ENCODE measurements at places on chromosomes 7 and 10. TPM values are rescaled to one million over a fixed set of nuclear protein-coding genes. Genes with fewer than 3 reads are reported as not detected.
A peak's percentile ranks its signal among the peaks of the same experiment; 100 is the strongest.

The ATG9B gene
- 0.18 TPM for total RNA-seq

The TSPAN12 gene
- 0.53 TPM for total RNA-seq

The COA1 gene
- 55.9 TPM for total RNA-seq

The FZD8 gene
- total RNA-seq: 0.68 TPM

The FAM25C gene
- not detected for total RNA-seq

The SPDYE11 gene
- total RNA-seq: not detected

The EFCAB10 gene
- total RNA-seq: not detected

The ANKRD1 gene
- 15.1 TPM for total RNA-seq

The CYP26C1 gene
- 0.22 TPM for total RNA-seq

The TMED4 gene
- 93.2 TPM for total RNA-seq

DNA sequence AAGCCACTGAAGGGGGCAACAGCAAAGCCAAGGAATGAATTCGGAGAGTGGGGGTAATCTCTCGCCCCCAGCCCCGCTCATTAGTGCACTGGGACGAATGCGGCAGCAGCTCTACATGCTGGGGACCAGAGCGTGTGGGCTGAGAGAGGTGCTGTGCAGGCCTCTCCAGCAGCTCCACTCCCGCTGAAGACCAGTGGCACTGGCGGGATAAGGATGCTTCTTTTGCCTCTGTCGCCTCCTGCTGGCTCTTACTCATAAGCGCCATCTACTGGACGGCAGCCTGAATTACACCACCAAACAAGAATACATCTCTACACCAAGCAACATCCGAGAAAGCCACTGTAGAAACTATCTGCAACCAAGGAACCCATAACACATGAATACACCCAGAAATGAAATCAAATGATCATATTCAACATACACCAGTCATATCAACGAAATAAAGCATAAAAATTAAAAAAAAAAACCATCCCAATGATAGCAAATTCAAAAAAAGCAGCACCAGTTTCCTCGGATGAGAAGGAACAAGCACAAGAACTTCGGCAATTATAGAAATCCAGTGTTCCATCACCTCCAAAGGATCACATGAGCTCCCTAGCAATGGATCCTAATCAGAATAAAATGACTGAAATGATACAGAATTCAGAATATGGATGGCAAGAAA is 79.0 kb upstream of the TMEM168 start:
- DNase-seq: peak; percentile 10

DNA sequence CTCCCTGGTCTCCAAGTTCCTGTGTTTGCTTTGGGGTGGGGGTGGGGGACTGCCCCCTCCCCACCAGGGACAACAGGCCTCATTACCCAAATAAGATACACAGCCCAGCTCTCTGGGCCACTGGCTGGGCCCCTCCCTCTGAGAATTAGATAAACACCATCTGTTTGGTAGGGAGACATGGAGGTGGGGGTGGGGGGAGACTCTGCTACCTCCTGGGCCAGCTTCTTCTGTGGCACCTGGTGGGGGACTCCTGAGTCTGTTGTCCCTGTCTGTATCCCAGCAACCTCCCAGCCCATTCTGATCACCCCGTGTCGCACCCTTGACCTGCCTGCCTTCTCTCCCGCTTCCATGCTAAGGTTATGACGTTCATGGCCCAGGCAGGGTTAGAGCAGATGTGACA is 5.8 kb downstream of the MLXIPL start:
- DNase-seq: no peak

DNA sequence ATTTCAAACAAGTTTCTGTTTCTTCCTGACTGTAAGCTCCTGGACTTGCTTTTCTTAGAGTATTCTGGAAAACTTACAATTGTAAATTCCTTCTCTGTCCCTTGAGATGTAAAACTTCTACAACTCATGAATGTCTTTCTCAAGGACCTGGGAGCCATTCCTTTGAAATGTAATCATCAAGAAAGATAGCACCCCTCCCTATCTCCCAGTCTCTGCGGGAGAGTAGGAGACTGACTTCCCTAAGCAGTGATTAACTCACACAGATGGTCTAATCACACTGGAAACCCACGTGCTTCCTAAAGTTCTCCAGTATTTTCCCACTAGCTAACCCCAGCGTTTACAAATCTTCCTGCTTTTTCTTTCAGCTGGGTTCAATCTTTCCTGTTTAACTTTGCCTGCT is 549.4 kb downstream of the SORCS1 start:
- peak; percentile 32 for DNase-seq

- DNase-seq: no peak
Observed at GRCh38 chr10:71285180-71285545, 33.9 kb upstream of the SLC29A3 start.

- no peak for DNase-seq
Observed at GRCh38 chr7:91344911-91345310, 80.7 kb downstream of the FZD1 start.

GRCh38 chr7:140003913-140004382 is 58.8 kb downstream of the PARP12 start:
- peak; percentile 64 for DNase-seq

DNA sequence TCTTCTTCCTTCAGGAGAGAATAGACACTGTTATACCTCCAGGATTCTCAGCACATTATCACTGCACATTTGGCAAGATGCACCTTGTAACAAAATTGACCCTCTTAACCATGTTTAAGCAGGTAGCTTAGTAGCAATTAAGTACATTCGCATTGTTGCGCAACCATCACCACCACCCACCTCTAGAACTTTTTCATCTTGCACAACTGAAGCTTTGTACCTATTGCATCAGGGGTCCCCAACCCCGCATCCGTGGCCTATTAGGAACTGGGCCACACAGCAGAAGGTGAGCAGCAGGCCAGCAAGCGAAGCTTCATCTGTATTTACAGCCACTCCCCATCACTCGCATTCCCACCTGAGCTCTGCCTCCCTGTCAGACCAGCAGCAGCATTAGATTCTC is 29.9 kb upstream of the SMURF1 start:
- no peak for DNase-seq

DNA sequence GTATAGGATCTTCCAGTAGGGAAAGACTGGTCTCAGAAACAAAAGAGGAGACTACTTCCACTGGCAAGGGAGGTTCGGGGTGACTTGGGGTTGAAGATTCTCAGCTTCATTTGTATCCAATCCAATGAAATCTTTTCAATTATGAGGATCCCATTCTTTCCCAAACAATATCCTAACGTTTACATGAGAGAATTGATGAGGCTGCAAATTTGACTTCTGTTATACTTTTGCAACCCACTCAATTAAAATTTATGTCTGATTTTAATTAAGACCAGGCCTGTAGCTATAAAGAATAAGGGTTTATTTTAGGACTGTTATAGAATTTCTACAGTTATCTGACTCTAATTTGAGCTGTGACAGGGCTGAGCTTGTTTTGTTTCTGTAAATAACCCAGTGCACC is 251.5 kb downstream of the ANKRD7 start:
- DNase-seq: no peak

- DNase-seq: peak; percentile 12
Observed at GRCh38 chr7:157233677-157234076, 95.0 kb downstream of the UBE3C start.

DNA sequence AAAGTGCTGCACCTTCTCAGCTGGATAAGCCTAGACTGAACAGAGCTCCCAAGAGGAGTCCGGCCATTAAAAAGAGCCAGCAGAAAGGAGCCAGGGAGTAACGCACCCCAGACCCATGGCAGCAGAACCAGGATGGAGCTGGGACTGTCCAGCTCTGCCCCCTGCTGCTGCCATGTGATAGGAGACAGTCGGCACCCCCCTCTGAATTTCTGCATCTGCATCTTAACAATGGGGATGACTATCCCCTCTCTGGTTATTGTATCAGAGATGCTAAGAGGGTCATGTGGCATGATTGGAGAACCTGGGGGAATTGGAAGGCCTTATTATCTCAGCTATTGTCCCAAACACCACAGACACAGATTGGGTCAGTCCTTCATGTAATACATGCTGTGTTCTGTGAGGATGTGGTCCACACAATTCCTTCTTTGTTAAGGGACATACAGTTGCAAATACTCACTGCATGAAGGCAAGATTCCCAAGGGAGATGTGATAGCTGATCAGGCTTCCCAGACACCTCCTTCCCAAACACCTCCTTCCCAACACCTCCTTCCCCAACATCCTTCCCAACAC is 29.3 kb downstream of the PLEKHS1 start:
- DNase-seq: no peak

GRCh38 chr7:5523052-5523711 is 99.5 kb upstream of the TNRC18 start:
- no peak for DNase-seq

GRCh38 chr7:29980151-29980550 is 9.4 kb downstream of the SCRN1 start:
- no peak for DNase-seq

- DNase-seq: no peak
Observed at GRCh38 chr7:35865287-35865686, 64.4 kb downstream of the SEPTIN7 start.

Measured in HFFc6 (cell line).